ENCODE measurements at places on chromosomes 6 and 20.

GRCh38 chr6:65896140-65896539 lies 189.1 kb upstream of the EYS start:
- DNase-seq = no peak

DNA sequence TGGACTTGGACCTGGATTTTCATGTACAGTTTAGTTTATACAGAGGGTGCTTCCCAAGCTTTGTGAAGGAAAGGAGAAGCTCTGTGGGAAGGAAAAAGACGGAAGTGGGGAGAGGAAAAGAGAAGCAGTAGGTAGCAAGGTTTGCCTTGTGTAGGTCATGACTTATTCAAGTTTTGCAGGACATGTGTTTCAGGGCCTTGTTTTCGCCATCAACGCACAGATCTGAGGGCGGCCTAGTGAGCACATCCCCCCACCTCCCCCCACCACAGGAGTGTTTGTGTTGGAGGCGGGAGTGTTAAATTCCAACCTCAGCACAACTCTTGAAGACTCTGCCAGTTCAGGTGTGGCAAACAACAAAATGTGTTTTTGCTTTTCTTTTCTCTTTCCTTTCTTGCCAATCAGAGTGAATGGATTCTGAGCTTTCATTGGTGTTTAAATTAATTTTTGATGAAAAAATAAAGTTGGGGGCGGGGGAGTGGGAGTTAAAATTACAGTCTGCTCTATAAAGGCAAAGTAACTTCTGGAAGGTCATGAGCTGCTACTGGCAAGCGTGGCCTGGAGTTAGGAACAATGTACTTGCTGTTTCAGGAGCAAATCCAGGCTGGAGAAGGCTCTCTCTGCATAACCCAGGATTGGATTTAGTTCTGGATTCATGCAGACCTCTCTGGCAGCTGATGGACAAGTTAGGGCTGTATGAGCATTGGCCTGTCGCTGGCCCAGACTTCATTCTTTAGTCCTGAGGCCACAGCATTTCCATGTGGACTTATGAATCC lies 338.5 kb downstream of the CD83 start:
- no peak for DNase-seq

GRCh38 chr20:16459019-16459700 lies 114.1 kb downstream of the KIF16B start:
- no peak for DNase-seq

DNA sequence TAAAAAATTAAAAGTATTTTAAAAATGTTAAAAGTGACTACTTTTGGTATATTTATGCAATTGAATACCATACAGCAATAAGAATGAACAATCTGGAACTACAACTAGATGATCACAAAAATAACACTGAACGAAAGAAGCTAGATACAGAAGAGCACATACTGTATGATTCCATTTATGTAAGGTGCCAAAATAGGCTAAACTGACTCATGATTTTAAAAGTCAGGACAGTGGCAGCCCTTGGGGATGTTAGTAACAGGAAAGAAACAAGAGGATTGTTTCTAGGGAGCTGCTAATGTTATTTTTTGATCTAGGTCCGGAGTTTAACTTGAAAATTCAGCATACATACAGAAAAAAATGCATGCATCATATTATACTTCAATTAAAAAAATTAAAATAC lies 42.3 kb downstream of the KIF13A start:
- DNase-seq = no peak

- DNase-seq = no peak
Measured at GRCh38 chr6:137291441-137291840, 72.3 kb upstream of the IFNGR1 start.

DNA sequence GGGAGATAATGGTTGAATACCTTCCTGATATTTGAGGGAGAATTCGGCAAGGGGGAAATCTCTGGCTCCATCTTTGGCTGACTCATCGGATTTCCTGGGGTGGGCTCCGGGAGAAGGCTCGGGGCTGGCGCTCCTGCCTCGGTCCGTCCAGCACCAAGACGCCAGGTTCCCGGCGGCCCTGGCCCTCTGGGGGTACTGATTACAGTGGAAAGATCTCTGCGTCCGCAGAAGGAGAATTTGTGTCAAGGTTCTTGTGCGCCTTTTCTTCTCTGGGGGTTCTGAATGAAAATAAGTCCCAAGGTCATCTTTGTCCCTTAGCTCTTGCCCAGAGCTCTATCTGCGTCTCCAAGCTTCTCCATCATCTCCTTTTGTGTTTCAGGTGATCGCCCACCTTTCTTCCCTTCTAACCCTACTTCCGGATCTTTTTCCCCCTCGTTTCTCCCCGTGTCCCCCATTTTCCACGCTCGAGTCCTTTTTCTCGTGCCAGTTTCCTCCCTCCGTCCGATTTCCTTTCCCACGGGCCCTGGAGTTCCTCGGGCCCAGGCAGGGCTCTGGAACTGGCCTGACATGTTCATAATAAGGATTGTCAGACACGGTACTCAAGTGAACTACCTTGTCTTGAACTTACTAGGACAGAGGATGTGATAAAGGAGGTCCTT lies 11.6 kb downstream of the NRN1 start:
- DNase-seq = no peak

- DNase-seq = peak; percentile 23
Measured at GRCh38 chr6:161444464-161444863, 170.6 kb upstream of the AGPAT4 start.

GRCh38 chr6:66048684-66049474 lies 341.9 kb upstream of the EYS start:
- no peak for DNase-seq

DNA sequence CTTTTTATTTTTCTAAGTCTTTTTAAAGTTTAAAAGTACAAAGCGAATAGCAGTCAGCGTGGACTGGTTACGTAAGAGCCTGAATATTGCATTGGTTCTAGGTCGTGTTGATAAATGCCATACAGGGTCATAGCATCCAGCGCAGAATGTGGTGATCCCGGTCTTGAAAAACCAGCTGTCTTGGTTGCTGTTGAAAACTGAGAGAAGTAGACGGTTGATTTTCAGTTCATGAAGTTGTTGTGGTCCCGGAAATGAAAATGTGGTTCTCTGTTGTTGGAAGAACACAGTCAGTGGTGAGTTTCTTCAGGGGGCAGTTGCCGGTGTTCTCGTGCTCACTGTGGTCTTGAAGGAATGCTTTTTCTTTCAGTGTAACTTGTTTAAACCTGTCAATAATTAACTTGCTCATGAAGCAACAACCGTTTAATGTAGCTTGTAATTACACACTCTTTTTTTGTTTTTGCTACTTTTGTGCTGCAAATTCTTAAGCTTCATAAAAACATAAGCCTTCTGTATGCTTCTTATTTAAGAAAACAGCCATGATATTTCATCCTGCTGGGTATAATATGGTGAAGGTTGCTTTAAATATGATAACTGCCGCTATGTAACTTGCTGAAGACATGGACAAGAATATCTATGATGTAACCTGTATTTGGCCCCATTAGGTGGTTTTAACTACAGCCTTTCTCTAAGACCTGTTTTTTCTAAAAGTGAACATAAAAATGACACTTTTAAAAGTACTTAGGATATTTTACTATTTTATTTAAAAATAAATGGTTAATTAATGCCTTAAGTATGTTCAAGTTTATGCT lies 64.8 kb upstream of the KIF25 start:
- no peak for DNase-seq

- DNase-seq = no peak
Measured at GRCh38 chr6:61909486-61909885, 376.5 kb downstream of the KHDRBS2 start.

- DNase-seq = no peak
Measured at GRCh38 chr20:61977419-61977786, 88.3 kb downstream of the TAF4 start.

- DNase-seq = no peak
Measured at GRCh38 chr6:31407699-31408098, 4.3 kb downstream of the MICA start.

DNA sequence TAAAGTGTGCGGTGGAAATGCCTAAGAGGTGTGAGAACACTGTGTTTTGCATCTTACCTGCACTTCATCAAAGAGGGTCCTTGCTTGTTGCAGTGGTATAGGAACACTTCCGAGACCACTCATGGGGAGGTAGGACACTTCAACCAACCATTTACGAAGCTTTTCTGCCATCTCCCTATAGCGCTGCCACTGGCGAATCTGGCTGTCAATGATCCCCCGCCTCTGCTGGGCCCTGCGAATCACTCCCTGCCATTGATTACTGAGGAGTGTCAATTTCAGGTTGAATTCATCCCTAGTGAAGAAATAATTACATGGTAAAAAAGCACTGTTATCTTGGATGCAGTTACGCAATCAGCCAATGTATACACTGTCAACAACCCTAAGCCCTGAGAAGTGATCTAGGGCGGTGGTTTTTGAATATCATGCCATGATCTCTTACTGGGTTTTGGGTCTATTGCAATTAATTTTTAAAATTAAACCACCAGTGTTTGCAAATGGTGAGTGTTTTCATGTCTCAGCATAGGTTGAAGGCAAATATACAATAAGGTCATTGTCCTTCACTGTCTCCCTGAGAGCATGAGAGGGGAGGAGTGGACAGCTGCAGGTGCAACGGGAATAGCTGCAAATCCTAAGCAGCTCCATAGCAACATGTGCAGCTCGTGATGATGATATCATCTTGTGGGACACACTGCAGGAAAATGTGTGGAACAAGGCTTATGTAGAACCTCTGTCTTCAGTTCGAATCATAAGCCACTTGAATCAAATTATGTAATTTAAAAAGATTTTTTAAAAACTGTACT lies 400.6 kb downstream of the ESR1 start:
- DNase-seq = no peak

- peak; percentile 12 for DNase-seq
Measured at GRCh38 chr6:98775205-98775604, 59.2 kb upstream of the POU3F2 start.

DNA sequence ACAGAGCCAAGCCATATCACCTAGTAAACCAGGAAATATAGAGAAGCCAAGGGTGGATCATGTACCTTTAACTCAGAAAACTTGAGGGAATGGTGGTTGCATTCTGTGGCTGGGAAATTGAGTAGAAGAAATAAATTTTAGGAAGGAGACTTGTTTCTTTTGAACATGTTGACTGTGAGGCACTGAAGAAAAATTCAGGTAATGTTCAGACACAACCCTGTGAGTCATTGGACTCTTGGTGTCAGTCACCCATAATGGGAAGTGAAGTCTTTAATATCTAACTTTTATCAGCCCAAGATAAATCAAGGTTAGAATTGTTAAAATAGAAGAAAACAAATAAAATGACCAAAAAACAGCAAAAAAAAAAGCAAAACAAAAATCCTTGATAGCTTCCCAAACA lies 98.8 kb upstream of the GRIK2 start:
- no peak for DNase-seq

GRCh38 chr20:18055261-18055660 lies 2.5 kb downstream of the OVOL2 start:
- peak; percentile 54 for DNase-seq

GRCh38 chr20:3922983-3923339 lies 33.8 kb downstream of the PANK2 start:
- no peak for DNase-seq

GRCh38 chr20:17533396-17533795 lies 2.2 kb upstream of the BFSP1 start:
- DNase-seq = peak; percentile 76

GRCh38 chr6:25179051-25179778 lies 100.0 kb upstream of the CARMIL1 start:
- DNase-seq = no peak

DNA sequence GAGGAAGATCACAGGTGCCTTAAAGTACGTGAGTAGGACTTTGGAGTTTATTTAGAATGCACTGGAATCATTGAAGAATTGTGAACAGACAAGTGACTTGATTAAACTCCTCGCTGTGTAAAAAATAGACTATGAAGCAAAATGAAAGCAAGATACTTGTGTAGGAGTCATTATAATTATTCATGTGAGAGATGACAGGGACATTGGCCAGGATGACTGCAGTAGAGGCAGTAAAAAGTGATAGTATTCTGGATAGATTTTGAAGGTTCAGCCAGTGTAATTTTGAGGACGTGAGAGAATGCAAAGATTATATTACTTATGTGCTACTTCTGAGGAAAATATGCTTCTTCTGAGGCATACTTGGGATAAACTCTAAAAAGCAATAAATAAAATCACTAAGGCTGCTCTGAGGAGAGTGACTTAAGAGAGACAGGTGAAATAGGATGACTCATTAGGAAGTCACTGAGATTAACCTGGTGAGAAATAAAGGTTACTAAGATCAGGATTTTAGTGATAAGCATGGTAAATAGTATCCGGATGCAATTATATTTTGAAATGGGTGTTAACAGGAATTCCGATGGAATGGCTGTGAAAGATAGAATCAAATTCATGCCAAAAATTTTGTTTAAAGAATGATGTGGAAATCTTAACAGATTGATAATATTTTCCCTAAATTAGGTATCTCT lies 202.0 kb downstream of the CENPW start:
- DNase-seq = no peak

GRCh38 chr20:59666586-59666985 lies 62.2 kb downstream of the PHACTR3 start:
- no peak for DNase-seq

GRCh38 chr6:166259296-166259977 lies 48.8 kb downstream of the PRR18 start:
- no peak for DNase-seq

GRCh38 chr6:136624347-136624746 lies 74.1 kb upstream of the MAP7 start:
- DNase-seq = no peak

- no peak for DNase-seq
Measured at GRCh38 chr6:152874846-152875568, 107.8 kb downstream of the FBXO5 start.

DNA sequence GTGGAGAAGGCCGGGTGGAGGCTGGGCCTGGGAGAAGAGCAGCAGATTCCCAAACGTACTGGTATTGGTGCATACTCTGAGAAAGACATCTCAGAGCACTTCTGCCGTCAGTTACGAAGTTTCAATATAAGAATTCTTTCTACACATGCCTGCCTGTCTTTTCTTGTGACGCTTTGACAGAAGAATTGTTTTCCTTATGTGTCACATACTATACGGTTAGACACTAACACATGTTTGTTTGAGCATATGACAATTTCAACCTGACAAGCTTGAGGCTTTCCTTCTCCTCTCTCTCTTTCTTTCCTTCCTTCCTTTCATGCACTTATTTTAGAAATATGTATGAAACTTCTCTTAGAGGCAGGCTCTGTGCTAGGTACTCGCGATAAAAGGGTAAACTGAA lies 360.0 kb downstream of the QKI start:
- no peak for DNase-seq

DNA sequence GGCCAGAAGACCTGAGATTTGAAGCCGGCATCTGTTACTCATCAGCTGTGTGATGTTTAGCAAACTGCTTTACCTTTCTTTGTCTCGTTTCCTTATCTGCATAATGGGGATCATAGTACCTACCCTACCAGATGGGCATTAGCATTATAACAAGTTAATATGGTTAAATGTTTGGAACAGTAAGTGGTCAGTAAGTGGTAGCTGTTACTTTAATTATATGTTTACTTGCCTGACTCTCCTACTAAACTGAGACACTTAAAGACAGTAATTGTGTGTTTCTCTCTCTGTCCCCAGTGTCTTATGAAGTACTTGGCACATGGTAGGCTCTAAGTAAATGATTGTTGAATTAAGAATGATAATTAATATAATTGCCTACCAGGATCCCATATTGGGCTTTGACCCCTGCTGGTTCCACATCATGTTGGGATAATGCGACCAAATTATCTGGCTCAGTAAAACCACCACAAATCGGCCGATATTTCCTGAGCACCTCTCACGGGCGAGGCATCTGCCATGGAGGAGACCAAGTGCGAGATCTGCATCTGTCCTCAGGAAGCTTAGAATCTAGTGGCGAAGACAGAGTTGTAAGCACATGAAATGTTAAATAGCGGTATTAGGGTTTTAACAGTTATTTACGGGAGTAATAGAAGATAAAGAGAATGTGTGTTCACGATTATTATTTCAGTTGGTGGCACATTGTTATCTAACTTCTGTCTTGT lies 31.4 kb downstream of the PTK7 start:
- DNase-seq = no peak

- DNase-seq = no peak
Measured at GRCh38 chr6:45795678-45796077, 220.0 kb downstream of the CLIC5 start.
